Natural killer cell treated with Interleukin-12 subunit alpha and Interleukin-12 subunit beta and Interleukin-15 and Interleukin-18, amount 100 ng/mL, for 72 hours (primary cell): ENCODE measurements at places on chromosomes 4 and X. TPM values are rescaled to one million over a fixed set of nuclear protein-coding genes. Genes with fewer than 3 reads are reported as not detected.

DNA sequence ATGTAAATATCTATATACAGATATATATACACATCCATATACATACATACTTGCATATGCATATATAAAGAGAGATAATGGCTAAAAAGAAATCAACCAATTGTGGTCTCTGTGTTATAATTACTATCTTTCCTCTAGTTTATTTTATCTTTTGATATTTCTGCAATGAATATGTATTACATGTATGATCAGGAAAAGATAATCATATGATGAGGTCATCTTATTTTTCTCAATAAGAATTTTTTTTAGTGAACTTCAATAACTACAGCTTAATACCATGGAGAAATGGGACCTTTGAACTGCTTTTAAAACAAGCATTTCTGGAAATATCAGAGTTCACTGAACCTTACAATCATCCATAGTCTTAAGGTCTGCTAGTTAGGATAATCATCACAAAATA lies 158.0 kb downstream of the HNRNPD start:
- no peaks in the 10 kb centered on the region for H3K36me3 ChIP-seq
- no peaks in the 10 kb centered on the region for H3K4me1 ChIP-seq
- no peak overlapping the region for H3K4me3 ChIP-seq
- no peak overlapping the region for H3K27ac ChIP-seq
- DNase-seq: no peak

Gene NAA11
- total RNA-seq: not detected

DNA sequence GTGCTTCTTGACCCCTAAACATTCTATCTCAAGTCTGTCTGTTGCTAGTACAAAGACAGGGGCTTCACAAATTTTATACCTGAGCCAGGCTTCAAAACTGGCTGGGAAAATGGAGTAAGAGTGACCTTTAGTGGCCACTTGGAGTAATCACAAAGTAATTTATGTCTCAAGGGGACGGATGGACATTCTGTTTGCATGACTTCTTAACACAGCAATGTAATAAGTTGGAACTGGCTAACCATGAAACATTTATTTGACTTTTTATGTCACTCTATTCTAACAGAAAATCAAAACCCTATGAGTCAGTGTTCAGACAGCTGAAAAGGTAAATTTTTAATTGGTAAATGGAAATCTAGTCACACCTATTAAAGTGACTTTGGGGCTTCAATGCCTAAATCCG lies 600.6 kb downstream of the ANKRD50 start:
- H3K36me3 ChIP-seq: no peaks in the 10 kb centered on the region
- H3K4me3 ChIP-seq: no peak overlapping the region
- DNase-seq: no peak
- H3K4me1 ChIP-seq: no peaks in the 10 kb centered on the region
- H3K27me3 ChIP-seq: no peaks in the 10 kb centered on the region

Gene NHSL2
- total RNA-seq: 0.67 TPM

GRCh38 chr4:40520533-40520932 lies 109.1 kb downstream of the RBM47 start:
- no peaks in the 10 kb centered on the region for H3K36me3 ChIP-seq
- H3K4me3 ChIP-seq: no peak overlapping the region
- H3K27ac ChIP-seq: no peak overlapping the region
- no peak for DNase-seq
- peaks cover 5% of the 10 kb centered on the region for H3K4me1 ChIP-seq

DNA sequence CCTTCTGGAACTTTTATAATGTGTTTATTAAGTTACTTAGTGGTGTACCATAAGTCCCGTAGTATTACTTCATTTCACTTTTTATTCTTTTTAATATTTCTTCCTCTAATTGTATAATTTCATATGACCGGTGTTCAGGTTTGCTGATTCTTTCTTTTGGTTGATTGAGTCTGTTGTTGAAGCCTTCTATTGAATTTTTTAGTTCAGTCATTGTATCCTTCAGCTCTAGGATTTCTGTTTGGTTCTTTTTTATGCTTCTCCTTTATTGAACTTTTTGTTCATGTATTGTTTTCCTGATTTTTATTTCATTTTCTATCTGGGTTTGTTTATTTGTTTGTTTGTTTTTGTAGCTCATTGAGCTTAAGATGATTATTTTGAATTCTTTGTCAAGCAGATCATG lies 8.8 kb downstream of the CEP44 start:
- H3K36me3 ChIP-seq: peaks cover 17% of the 10 kb centered on the region
- H3K27me3 ChIP-seq: no peaks in the 10 kb centered on the region
- H3K4me1 ChIP-seq: peaks cover 5% of the 10 kb centered on the region
- no peak overlapping the region for H3K27ac ChIP-seq

DNA sequence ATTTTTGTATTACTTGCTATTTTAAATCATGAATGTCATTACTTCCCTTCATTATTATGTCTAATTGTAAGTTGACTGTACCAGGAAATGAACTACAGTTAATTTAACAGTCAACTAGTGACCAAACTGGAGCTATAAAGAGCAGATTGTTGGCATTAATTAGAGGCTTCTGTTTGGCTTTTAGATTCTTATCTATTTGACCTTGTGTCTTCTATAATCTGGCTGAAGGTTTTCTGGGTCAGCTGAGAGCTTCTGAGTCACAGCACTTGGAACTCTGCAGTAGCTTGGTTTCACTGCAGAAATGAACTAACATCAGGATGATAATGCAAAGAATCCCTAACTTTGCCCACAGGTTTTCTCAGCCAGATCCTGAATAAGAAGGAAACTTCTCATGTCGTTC lies 169.2 kb upstream of the LEF1 start:
- H3K27me3 ChIP-seq: peaks cover 26% of the 10 kb centered on the region
- no peak for DNase-seq
- no peaks in the 10 kb centered on the region for H3K36me3 ChIP-seq
- H3K4me3 ChIP-seq: no peak overlapping the region
- peaks cover 7% of the 10 kb centered on the region for H3K4me1 ChIP-seq
- no peak overlapping the region for H3K27ac ChIP-seq

Gene SPARCL1
- not detected for total RNA-seq

Gene SLC7A11
- 7.6 TPM for total RNA-seq

- H3K4me3 ChIP-seq: no peak overlapping the region
- no peak for DNase-seq
- H3K27ac ChIP-seq: no peak overlapping the region
- H3K36me3 ChIP-seq: no peaks in the 10 kb centered on the region
Observed at GRCh38 chrX:1153940-1154339, 58.5 kb downstream of the CRLF2 start.

DNA sequence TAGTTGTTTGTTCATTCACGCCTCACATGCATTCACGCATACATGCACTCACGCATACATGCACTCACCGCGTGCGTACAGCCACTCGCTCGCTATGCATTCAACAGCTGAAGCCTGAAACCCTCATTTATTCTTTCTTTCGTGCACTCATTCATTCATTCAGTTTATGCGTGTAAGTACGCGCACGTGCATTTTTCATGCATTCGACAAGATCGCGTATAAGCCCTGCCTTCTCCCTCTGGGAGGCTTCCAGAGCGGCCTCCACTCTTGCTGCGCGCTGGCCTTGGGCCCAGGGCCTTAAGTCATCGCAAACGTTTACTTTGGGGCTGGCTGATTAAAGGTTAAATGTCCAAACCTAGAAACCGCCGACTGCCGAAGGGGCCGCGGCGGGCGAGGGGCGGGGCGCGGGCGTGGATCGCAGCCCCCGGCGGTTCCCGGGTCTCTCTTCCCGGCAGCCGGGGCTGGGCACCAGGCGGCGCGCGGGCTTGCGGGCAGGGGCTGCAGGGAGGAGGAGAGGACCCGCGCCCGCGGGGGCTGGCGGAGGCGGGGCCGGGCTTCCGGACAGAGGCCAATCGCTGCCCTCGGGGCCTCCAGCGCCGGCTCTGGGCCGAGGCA lies at the start of gene GYG2:
TSS of gene GYG2 (plus strand) at position 587 of the 615 bp plus-strand sequence. CDS start 1,259 bp downstream, outside the sequence.
- no peak within 1 kb of the TSS for H3K27ac ChIP-seq
- DNase-seq: no peak
- no peaks in the 10 kb centered on the region for H3K36me3 ChIP-seq
- H3K27me3 ChIP-seq: no peaks in the 10 kb centered on the region

DNA sequence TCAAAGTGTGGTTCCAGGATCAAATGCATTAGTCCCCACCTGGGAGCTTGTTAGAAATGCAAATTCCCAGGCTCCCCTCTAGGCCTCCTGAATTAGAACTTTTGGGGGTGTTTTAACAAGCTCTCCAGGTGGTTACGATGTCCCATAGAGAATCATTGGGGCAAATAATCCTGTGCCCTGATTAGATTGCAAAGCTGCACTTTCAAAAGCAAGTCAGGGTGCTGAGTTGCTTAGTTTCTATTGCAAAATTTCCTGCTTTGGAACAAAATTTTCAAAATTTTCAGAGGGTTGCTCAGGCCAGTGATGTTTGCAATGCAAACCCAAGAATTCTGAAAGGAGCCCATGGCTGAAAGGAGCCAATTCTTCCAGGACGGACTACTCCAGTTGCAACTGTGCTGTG lies 71.0 kb downstream of the MGST2 start:
- no peak for DNase-seq
- no peak overlapping the region for H3K4me3 ChIP-seq
- H3K27me3 ChIP-seq: peaks cover 37% of the 10 kb centered on the region

DNA sequence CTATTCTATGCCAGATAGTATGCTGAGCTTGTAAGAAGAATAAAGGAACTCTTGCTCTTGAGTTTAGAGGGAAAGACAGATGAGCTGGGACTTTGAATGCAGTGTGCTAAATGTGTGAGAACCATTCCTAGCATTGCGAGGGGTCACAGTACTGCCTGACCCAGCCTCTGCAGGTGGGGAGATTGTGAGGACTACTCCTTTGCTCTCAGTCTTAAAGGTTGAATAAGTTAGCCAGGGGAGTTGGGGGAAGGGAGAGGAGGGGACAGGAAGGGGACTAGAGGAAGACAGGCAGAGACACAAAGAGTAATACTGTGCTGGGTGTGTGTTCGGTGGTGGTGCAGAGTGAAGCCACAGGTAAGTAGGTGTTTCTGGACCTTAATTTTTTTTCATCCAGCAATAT lies 41.7 kb downstream of the DCUN1D4 start:
- peaks cover 7% of the 10 kb centered on the region for H3K36me3 ChIP-seq
- no peak overlapping the region for H3K27ac ChIP-seq
- H3K27me3 ChIP-seq: no peaks in the 10 kb centered on the region
- H3K4me3 ChIP-seq: no peak overlapping the region

DNA sequence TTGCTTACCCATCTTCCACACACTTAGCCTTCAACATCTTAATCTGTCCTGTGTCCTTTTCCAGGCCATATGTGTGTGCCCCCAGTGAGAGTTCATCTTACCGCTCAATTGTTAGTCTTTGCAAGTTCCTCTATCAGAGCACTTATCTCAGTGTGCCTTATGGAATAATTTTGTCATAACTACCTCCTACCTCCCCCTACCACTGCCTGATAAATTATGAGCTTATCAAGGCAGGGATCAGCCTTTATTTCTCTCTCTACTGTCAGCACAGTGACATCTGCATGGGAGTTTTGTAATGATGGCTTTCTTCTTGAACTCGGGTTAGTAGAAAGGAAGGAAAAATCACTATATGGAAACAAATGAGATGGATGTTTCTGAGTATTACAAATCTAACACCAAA lies 53.2 kb downstream of the MTM1 start:
- no peaks in the 10 kb centered on the region for H3K27me3 ChIP-seq
- DNase-seq: no peak
- peaks cover 15% of the 10 kb centered on the region for H3K36me3 ChIP-seq
- H3K27ac ChIP-seq: no peak overlapping the region
- H3K4me1 ChIP-seq: no peaks in the 10 kb centered on the region

DNA sequence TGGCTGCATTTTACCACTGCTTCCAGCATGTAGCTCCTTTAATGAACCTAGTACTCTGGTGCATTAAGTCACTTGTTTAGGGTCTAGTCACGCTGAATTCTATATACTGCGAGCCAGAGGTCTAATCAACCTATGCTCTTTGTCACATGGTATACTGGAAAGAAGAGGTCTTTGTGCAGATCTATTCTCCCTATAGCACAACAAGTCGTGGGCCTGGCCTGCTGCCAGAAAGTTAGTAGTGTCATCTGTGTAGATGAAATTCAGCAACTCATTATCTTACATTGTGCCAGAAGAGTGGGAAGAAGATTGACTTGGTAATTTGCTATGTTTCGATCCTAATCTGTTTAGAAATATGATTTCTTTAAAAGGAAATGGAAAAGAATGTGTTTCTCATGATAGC lies 80.8 kb downstream of the AWAT2 start:
- DNase-seq: no peak
- no peaks in the 10 kb centered on the region for H3K4me1 ChIP-seq
- H3K36me3 ChIP-seq: no peaks in the 10 kb centered on the region
- peaks cover 15% of the 10 kb centered on the region for H3K27me3 ChIP-seq

DNA sequence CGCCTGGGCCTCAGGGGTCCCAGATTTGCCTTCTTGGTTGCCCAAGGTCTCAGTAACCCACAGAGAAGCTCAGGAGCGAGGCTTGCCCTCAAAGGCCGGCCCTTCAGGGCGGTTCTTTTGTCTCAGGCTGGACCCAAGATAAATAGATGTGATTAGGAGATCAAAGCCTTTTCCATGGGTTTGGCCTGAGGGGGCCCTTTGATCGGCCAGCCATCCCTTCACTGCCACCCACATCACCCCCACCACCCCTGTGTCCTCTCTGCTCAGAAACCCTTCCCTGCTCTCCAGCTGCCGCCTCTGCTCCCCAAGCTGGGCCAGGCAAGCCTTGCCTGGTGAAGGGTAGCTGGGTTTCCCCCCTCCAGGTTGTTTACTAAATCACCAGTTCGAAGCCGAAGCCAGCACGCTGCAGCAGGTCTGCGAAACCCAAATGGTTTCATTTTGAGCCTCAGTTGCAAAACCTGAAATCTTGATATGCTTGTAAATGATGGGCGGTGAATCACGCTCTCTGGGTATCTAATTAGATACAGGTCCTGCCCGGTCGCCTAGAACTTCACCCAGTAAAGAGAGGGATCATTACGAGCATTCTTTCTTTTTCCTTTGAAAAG lies 202.6 kb upstream of the BCOR start:
- no peaks in the 10 kb centered on the region for H3K27me3 ChIP-seq
- no peak overlapping the region for H3K27ac ChIP-seq
- H3K4me1 ChIP-seq: no peaks in the 10 kb centered on the region
- H3K4me3 ChIP-seq: peak overlapping the region; percentile 51

DNA sequence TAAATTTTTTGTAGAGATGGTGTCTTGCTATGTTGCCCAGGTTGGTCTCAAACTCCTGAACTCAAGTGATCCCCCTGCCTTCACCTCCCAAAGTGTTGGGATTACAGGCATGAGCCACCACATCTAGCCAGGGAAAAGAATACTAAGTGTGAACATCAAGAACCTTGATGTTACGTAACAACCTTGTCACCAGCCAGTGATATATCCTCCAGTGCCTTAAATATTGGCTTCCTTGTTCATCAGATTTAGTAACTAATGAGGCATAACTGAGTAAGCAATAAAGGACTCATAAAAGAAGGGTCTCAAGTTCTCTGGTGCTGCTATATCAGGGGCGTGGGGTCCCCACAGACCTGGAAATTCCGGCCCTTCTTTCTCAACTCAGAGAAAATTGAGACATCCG lies 60.5 kb upstream of the ENPEP start:
- no peak overlapping the region for H3K4me3 ChIP-seq
- peaks cover 2% of the 10 kb centered on the region for H3K27me3 ChIP-seq
- H3K4me1 ChIP-seq: no peaks in the 10 kb centered on the region

Gene RAB40AL
- 1.3 TPM for total RNA-seq

GRCh38 chrX:39946822-39947221 lies 150.9 kb downstream of the BCOR start:
- no peaks in the 10 kb centered on the region for H3K4me1 ChIP-seq
- H3K27ac ChIP-seq: no peak overlapping the region
- H3K36me3 ChIP-seq: no peaks in the 10 kb centered on the region

Gene GPC4
- not detected for total RNA-seq

Gene PDLIM5
- total RNA-seq: 26.2 TPM

Gene BEX1
- total RNA-seq: not detected
